IMR-90 (cell line): ENCODE measurements at places on chromosomes 7 and 10. TPM values are rescaled to one million over a fixed set of nuclear protein-coding genes. Genes with fewer than 3 reads are reported as not detected.

HTR7 gene
- 0.56 and 0.72 TPM in 2 replicates for total RNA-seq

CTAGE4 gene
- not detected in 2 replicates for total RNA-seq

DOCK4 gene
- total RNA-seq: 12.2 and 14.2 TPM in 2 replicates

TMEM225B gene
- 0.54 and 0.56 TPM in 2 replicates for total RNA-seq

ZNF365 gene
- total RNA-seq: 2.5 and 3.2 TPM in 2 replicates

GRCh38 chr7:44618753-44619152 lies 12.3 kb downstream of the OGDH start:
- DNase-seq: no peak

- DNase-seq: peak; percentile 97
Measured at GRCh38 chr10:580778-581177, 108.7 kb downstream of the DIP2C start.

DNA sequence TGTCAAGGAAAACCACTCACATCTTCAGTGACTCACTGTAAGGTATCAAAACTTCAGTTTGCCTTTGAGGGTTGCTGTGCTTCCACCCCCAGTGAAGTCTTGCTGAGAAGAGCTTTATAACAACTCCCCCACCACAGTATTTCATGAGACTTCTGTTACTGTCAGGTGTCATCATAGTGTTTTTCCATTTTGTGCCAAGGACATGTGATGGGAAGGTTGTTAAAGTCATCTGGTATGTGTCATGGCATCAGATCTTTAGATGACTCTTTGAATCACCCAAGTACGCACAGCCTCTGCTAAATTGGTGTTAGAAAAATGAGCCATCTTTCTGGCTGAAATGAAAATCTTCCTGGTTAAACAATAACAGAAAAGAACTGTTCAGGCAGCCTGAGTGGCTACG lies 115.0 kb upstream of the CCDC6 start:
- DNase-seq: no peak

GRCh38 chr7:139586286-139586685 lies 62.8 kb downstream of the CLEC2L start:
- no peak for DNase-seq
